Activated CD4-positive, alpha-beta T cell treated with anti-CD3 and anti-CD28 coated beads, Interleukin-2, amount 50 U/mL, for 1 hour (primary cell): ENCODE measurements at places on chromosomes 2 and 18.
A peak's percentile ranks its signal among the peaks of the same experiment; 100 is the strongest.

DNA sequence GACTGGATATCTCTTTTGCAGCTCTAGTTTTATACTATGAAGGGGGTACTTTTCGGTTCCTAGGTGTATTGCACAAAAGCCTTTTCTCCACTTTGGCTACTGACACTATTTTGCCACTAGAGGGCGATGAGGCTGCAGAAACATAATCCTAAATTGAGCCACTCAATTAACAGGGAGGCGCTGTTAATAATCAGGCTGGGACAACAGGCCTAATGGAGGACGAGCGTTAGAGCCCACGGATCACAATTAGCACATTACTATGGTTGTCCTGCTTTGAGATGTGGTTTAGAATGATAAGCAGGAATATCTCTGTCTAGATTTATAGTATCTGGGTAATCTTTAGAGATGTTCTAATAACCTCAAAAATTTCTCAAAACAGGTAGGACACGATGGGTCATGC lies 62.2 kb upstream of the PMAIP1 start:
- peak; percentile 13 for DNase-seq

GRCh38 chr2:227511239-227511930 lies 39.4 kb downstream of the AGFG1 start:
- no peak for DNase-seq

GRCh38 chr18:48024009-48024512 lies 93.6 kb upstream of the SMAD2 start:
- no peak for DNase-seq

DNA sequence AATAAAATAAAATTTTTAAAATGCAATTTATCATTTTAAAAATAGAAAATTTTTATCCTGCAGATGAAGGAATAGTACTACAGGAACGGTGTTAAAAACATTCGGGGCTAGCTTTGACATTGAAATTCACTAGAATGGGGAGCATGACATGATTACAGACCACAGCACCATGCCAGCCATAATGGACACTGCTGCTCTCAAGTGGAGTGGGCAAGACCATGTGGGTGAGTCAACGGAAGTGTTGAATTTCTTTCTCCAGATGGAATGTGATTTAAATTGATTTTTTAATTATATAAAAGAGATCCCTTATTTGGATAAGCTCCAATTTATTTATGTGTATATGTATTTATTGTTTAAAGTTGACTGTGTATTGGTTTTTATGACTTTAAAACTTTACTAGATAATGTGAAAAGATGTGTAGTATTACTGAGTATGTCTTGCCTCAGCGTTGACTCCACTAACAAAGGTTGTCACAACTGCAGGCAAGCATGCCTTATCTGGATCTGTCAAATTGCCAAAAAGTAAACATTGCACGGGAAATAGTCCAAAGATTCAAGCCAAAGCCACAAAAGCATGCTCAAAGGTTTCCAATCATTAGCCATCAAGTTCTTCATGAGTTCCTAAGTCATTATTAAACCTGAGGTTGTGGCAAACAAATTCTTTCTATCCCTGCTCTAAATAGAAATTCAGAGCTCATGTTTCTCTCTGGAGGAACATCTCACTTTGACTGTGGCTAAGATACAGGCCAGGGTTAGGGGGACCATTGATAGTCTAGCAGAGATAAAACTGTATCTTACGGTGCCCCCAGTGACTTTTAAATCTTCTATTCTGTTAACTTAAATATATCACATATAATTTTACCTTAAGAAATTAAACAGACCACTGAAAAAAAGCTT lies 536.9 kb downstream of the TMX3 start:
- DNase-seq = no peak

- DNase-seq = no peak
These were observed 14.7 kb downstream of the KLF7 start for GRCh38 chr2:207151048-207151447.

- DNase-seq = no peak
These were observed 846.9 kb upstream of the ACVR2A start for GRCh38 chr2:146997945-146998344.

GRCh38 chr2:98623657-98624056 lies 15.3 kb downstream of the UNC50 start:
- no peak for DNase-seq

GRCh38 chr2:196544906-196545433 lies 94.5 kb upstream of the CCDC150 start:
- no peak for DNase-seq

- DNase-seq = no peak
These were observed 41.5 kb upstream of the MCFD2 start for GRCh38 chr2:46956981-46957531.

DNA sequence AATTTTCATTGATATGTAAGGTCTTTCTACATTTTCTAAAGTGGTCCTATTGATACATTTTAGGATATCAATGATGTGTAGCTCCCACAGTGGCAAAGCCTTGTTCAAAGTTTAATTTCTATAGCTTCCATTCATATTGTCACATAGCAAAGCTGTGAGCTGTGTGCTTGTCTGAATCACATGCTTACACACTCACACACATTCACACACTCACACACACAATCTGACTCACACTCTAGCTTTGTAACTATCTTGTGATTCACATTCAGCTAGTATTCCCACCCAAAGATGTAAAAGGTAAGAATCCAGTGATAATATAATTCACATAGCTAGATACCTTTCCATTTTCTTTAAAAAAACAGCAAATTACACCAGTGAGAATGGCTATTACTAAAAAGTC lies 58.7 kb downstream of the MAPRE2 start:
- DNase-seq = no peak

DNA sequence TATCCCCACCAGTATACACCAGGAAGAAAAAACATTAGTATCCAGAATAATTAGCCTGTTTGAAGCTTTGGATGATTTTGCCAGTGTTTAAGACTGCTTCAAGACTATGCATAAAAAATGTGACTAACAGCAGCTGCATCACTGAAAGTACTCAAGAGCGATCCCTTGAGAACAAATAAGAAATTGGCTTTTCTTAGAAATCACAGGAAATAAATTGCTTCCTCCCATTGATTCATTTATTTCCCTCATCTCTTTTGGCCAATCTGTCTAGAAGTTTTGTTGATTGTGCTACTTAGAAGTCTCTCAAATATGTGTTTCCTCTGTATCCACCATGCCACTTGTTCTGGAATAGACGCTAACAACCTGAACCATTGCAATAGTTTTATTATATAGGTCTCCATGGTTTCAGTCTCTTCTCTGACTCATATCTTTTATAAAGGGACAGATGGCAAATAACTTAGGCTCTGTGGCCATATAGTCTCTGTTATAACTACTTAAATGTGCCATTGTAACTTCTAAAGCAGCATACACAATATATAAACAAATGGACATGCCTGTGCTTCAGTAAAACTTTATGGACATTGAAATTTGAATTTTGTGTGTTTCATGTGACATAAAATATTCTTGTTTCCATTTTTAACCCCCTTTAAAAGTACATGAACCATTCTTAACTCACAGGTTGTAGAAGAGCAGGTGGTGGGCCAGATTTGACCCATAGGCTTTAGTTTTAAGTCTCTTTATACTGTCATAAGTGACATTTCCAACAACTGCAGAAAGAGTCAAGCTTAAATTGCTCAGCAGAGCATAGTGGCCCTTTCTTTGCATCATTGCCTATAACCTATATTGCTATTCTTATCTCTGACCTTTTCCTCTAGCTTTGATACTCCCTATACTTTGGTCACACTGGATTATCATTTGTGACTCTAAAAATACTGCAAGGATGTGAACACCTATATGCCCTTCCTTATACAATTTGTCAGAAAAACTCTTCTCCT lies 123.9 kb downstream of the MC4R start:
- DNase-seq = no peak

- no peak for DNase-seq
These were observed 49.2 kb downstream of the DNER start for GRCh38 chr2:229665158-229665557.

GRCh38 chr2:122670897-122671296 lies 915.4 kb downstream of the TSN start:
- no peak for DNase-seq

DNA sequence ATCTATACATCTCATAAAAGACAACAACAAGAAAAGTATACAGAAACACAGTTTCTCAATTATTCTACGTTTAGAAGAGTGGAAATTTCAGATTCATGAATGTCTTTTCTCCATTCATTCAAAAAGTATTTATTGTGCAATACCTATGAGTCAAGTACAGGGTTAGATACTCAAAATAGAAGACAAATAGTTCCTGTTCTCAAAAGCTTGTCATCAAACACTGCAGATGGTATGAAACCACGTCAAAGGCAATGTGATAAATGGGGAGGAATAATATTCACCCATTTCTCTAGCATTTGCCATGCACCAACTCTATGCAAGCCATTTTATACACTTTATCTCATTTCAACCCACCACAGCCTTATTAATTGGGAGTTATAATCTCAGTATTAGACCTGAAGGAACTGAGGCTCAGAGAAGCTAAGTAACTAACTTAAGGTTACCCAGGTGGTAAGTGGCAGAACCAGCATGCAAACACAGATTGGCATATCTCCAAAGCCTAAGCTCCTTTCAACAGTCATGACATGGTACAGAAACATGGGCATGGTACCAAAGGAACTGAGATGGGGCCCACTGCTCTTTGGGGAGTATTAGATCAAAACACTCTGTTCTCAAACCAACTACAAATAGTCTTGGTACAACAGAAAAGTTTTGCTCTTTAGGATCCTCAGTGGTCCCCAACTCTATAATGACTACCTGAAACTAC lies 67.2 kb upstream of the NPAS2 start:
- DNase-seq = no peak

DNA sequence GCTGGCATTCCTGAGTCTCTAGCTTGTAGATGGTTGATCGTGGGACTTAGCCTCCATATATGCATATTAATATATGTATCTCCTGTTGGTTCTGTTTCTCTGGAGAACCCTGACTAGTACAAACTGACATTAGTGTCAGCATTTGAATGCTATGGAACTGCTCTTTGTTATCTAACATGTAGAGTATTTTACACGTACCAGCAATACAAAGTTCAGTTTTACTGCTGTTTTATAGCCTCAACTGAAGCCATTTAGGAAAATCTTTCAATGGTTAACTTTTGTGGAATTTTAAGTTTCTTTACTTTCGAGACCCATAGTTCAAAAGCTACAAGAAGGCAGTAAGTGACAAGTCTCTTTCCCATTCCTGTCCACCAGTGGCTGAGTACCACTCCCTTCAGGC lies 418.4 kb downstream of the NUP35 start:
- DNase-seq = no peak

- no peak for DNase-seq
These were observed 78.5 kb upstream of the BCL2L11 start for GRCh38 chr2:111042261-111042660.

GRCh38 chr2:7703048-7703447 lies 785.8 kb downstream of the RNF144A start:
- DNase-seq = no peak

DNA sequence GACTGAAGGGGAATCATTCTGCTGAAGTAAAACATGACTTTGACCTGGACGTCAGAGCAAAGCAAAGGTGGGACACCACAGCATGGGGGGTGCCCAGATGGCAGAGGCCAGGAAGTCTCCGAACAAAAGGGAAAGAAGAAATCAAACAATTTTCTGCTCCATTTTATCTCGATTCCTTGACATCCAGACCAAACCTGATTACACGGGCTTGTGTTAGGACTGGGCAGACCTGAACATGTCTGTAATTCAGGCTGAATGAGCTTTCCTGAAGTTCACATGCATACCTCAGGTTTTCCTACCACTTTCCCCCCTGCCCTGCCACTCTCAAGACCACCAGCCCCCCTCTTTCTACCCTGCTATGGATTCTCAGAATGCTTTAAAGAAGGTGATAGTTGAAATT lies 44.8 kb upstream of the MEIS1 start:
- no peak for DNase-seq

- no peak for DNase-seq
These were observed 182.2 kb upstream of the ZFP36L2 start for GRCh38 chr2:43408407-43409160.

- DNase-seq = no peak
These were observed 16.5 kb downstream of the SFXN5 start for GRCh38 chr2:73054980-73055379.

- no peak for DNase-seq
These were observed 179.9 kb upstream of the BOD1L2 start for GRCh38 chr18:56967035-56967434.

GRCh38 chr2:190718652-190719526 lies 70.0 kb downstream of the NAB1 start:
- no peak for DNase-seq

DNA sequence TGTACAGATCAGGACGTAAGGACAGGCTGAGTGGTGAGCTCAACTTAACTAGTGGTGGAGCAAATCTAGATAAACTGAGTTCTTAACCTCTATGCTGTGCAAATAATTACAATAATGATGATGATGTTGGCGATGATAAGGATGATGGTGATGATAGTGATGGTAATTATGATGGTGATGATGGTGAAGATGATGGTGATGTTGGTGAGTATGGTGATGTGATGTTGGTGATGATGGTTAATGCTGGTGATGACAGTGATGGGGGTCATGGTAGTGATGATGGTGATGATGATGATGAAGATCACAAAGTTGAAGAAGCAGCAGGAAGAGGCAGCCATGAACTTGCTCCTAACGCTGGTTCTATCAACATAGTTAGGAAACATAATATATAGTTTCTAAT lies 38.0 kb upstream of the IMP4 start:
- DNase-seq = no peak

GRCh38 chr2:25566694-25567093 lies 106.7 kb downstream of the DTNB start:
- DNase-seq = no peak

DNA sequence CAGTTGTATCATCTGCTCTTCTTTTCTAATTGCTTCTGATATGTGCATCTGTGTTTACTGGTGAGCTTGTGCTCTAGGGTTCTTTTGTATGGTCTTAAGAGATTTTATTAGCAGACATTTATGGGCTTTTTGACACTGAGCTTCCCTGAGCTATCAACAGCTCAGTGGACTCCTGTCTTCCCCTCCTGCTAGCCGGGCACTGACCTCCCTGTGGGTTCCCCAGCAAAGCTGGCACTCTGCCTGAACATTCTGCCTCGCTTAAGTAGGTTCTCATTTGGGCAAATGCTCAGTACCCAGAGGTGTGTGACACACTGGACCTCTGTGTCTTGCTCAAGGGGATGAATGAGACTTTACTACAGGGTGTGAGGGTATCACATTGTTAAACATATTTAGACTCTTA lies 15.8 kb downstream of the TRAF3IP1 start:
- no peak for DNase-seq

- DNase-seq = no peak
These were observed 39.8 kb downstream of the FAM124B start for GRCh38 chr2:224362094-224362493.

- no peak for DNase-seq
These were observed 382.9 kb downstream of the DSEL start for GRCh38 chr18:67133669-67134068.

- DNase-seq = no peak
These were observed 63.1 kb upstream of the NOL4 start for GRCh38 chr18:34287825-34288224.

GRCh38 chr2:98875746-98876145 lies 60.3 kb downstream of the CRACDL start:
- DNase-seq = no peak

DNA sequence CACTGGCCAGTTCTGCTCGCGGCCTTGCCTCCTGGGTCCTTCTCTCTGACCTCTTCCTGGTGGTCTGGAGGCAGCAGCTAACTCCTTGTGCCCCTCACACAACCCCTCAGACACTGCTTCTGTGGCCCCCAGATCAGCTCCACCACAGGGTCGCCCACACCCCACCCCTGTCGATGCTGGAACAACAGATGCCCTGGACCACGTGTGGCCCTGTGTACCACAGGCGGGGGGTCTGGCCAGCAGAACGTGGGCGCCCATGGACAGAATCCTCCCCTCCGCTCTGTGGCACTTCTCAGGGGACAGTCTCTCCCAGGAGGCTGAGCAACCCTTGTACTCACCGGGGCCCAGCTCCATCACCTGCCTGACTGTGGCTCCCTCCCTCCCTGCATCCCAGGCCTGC lies 245.6 kb downstream of the NDUFA10 start:
- DNase-seq = no peak
